ENCODE measurements at places on chromosomes 16 and 17. TPM values are rescaled to one million over a fixed set of nuclear protein-coding genes. Genes with fewer than 3 reads are reported as not detected.

The CD300LB gene
- not detected for total RNA-seq

The TMC6 gene
- 34.8 TPM for total RNA-seq

The CLEC18B gene
- total RNA-seq: 2.1 TPM

The CD68 gene
- 23.4 TPM for total RNA-seq

The CNTNAP1 gene
- 4.6 TPM for total RNA-seq

The MPV17L gene
- total RNA-seq: 1.5 TPM

The TGFB1I1 gene
- total RNA-seq: 20.4 TPM

The SALL1 gene
- 0.04 TPM for total RNA-seq

The ABCA8 gene
- not detected for total RNA-seq

The SEZ6L2 gene
- 16.2 TPM for total RNA-seq

The KRT23 gene
- total RNA-seq: 2.6 TPM

The SKAP1 gene
- total RNA-seq: not detected

The GNG13 gene
- total RNA-seq: not detected

The CLEC19A gene
- total RNA-seq: not detected

The SLC6A2 gene
- 0.08 TPM for total RNA-seq

The DNAH9 gene
- total RNA-seq: 1.3 TPM

The STX1B gene
- total RNA-seq: 0.08 TPM

The IL21R gene
- total RNA-seq: 0.19 TPM

The ADAD2 gene
- total RNA-seq: not detected

The KIF19 gene
- total RNA-seq: not detected

The RAD51C gene
- 55.5 TPM for total RNA-seq

The ZNF750 gene
- total RNA-seq: 0.08 TPM

The MSLN gene
- total RNA-seq: 3.8 TPM

The SLC39A11 gene
- 23.6 TPM for total RNA-seq

The HSBP1 gene
- total RNA-seq: 32.2 TPM

The CMIP gene
- 17.1 TPM for total RNA-seq

The ANKRD40CL gene
- not detected for total RNA-seq

The CDRT15L2 gene
- not detected for total RNA-seq

The TCAP gene
- 0.08 TPM for total RNA-seq

The ATP1B2 gene
- total RNA-seq: not detected

The OTOA gene
- not detected for total RNA-seq

The FNDC8 gene
- total RNA-seq: not detected

The ZNF764 gene
- 2.7 TPM for total RNA-seq

The DNAH17 gene
- 1.1 TPM for total RNA-seq

The CCL4 gene
- not detected for total RNA-seq

The PHF23 gene
- 32.2 TPM for total RNA-seq

The TBC1D3D gene
- total RNA-seq: not detected

The KRT13 gene
- not detected for total RNA-seq

The DBNDD1 gene
- total RNA-seq: 4.7 TPM

The EDC4 gene
- total RNA-seq: 43.0 TPM

The SLC12A4 gene
- 40.9 TPM for total RNA-seq

The CD300A gene
- not detected for total RNA-seq
